Activated CD4-positive, alpha-beta T cell treated with anti-CD3 and anti-CD28 coated beads, Interleukin-2, amount 50 U/mL, for 16 hours (primary cell): ENCODE measurements at places on chromosomes 2 and 18.

DNA sequence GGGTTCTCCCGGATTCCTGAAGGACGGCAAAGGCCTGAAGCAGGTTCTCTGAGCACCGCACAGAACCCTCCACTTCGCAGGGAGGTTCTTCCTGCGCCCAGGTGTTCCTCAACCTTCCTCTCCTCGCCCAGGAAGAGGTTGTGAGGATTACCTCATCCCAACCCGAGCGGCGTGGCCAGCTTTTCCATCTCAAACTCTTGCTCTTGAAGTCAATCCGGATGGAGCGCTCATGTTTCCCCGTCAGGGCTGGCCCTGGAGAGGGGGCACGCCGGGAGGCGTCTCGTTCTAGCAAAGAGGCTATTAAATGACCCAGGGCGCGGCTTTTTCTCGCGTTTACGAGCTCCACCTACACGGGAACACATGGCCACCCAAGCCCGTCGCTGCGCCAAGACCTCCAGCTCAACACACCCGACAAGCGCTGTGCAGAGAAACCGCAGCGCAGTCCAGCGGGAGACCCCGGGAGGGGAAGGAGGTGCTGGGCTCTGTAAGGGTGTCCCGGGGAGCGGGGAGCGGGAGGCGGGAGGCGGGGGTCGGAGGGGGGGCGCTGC lies 540 bp upstream of the RAB10 start:
- no peak for DNase-seq

- DNase-seq = no peak
These were observed 36.4 kb downstream of the PKDCC start for GRCh38 chr2:42084231-42084671.

DNA sequence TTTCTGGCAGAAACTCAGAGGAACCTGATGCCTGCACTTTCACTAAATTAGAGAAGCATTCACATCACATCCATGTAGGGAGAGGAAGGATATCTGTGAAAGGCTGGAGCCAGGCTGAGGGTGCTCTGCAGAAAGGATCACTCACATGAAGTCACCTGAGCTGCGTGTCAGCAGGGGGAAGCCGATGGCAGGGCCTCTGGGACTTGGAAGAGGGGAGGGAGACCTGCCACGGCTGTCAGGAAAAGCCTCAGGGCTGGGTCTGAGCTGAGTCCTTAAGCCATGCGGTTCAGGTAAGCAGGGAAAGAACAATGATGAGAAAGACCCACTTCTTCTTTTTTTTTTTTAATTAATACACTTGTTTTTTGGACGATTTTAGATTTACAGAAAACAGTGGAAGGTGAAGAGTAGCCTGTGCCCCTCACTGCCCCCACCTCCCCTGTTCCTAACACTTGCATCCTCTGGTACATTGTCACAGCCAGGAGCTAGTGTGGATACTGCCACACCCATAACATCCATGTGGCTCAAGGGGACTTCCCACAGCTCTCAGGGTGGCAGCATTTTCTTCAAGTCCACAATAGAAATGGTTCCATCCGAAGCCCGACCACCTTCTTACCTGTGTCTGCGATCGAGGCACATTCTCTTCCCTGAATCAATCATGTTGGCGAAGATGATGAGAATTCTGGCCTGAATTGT lies 156.5 kb upstream of the TPO start:
- no peak for DNase-seq

- no peak for DNase-seq
These were observed 325.5 kb downstream of the EN1 start for GRCh38 chr2:118521960-118522359.

DNA sequence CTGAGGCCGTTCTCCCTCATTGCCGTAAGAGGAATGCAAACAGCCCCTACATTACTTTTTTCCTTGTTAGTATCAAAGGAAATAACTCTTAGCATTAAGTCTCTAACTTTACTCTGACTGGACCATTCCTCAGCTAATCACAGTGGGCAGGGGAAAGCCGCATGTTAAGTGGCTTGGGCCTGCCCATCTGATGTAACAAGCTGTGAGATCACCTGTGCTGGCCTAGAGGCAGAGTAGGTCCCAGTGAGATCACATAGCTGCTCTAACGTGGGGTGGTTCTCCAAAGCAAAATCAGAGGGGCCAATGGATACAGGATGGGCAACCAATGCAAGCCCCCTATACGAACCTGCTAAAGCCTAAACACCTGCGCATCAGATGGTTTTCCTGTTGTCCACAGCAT lies 5.9 kb upstream of the MOCOS start:
- no peak for DNase-seq
